ENCODE measurements at places on chromosomes 2 and 18. TPM values are rescaled to one million over a fixed set of nuclear protein-coding genes. Genes with fewer than 3 reads are reported as not detected.

DNA sequence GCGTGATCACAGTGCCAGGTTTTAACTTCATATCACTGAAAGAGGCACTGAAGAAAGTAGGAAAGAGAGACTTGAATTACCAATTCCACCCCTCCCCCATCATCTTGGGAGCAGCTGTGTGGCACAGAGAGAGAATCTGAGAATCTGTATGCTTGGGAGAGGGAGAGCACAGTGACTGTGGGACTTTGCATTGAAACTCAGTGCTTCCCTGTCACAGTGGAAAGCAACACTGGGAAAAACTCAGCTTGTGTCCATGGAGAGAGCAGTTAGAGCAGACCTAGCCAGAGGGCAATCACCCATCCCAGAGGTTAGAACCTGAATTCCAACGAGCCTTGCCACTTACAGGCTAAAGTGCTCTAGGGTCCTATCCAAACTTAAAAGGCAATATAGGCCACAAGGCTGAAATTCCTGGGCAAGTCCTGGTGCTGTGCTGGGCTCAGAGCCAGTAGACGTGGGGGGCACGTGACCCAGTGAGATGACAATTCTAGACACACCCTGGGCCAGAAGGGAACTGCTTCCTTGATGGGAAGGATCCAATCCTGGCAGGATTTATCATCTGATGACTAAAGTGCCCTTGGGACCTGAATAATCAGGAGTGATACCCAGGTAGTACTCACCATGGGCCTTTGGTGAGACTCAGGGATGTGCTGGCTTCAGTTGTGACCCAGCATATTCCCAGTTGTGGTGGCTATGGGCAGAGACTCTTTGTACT, 15.5 kb upstream of the ABCB11 start:
- H3K4me1 ChIP-seq: no peaks in the 10 kb centered on the region
- no peak for DNase-seq
- no peak overlapping the region for H3K27ac ChIP-seq
- H3K27me3 ChIP-seq: no peaks in the 10 kb centered on the region

DNA sequence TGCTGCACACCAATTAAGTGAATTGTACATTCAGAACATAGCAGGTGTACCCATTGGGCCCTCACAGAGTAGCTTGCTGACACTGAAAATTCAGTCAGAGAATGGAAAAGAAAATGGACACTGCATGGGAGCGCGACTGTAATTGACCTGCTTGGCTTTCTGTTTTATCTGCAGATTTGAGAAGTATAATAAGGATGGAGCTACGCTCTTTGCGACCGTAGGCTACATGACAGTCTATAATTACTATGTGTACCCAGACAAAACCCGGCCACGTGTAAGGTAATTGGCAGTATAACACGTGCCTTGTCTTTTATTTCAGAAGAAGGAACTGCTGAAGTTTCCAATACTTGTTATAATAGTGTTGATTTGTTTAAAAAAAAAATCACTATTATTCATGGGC, 33.5 kb upstream of the METAP1D start:
- peaks cover 7% of the 10 kb centered on the region for H3K36me3 ChIP-seq
- DNase-seq: no peak
- no peaks in the 10 kb centered on the region for H3K27me3 ChIP-seq
- no peak overlapping the region for H3K4me3 ChIP-seq
- no peak overlapping the region for H3K27ac ChIP-seq

- DNase-seq: no peak
- H3K36me3 ChIP-seq: no peaks in the 10 kb centered on the region
- H3K4me3 ChIP-seq: no peak overlapping the region
- H3K27ac ChIP-seq: no peak overlapping the region
- peaks cover 2% of the 10 kb centered on the region for H3K27me3 ChIP-seq
Measured at GRCh38 chr2:171206422-171207115, 45.9 kb upstream of the TLK1 start.

DNA sequence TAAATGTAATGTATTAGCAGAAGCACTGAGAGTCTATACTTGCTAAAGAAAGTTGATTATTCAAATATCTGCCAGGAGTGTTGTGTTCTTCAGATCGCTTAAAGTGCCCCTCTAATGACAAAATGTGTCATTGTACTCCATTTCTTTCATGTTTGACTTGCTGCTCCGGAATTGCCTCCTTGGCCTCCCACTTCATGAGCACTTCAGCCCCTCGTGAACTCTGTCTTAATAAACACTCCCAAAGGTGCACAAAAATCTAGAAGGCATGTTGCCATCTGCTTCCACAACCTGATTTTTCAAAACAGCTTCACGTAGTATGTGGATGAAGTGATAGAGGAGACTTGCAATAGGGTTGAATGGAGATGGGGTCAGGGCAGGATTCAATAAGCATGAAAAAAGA, 396.1 kb downstream of the TDRD15 start:
- no peak for DNase-seq
- H3K27me3 ChIP-seq: no peaks in the 10 kb centered on the region
- no peak overlapping the region for H3K4me3 ChIP-seq

DNA sequence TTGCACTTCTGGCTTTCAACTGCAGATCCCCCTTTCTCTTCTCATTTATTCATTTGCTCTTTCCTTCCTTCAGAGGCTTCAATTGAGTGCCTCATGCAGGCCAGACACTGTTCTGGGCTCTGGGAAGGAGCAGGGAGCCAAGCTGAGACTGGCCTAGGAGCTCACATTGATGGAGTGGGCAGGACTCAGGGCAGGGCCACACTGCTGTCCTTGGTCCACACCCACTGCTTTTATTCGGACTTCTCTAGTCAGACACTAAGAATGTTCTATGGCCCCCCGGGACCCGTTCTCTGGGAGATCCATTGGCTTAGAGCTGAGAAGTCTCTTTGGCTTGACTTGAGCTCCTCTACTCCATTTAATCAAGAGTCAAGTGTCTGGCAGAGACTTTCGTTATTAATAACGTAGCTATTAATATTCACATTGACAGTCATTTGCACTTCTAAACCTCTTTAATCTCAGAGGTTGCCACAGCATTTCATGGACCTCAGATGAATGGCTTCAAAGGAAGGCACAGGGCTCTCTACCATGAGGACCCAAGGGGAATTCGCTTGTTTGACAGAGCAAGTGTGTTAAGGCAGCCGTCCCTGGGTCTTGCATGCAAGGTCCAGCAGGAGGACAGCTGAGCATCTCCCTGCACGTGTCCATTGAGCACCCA, 20.1 kb downstream of the SH3RF3 start:
- no peak for DNase-seq
- H3K4me1 ChIP-seq: peaks cover 84% of the 10 kb centered on the region
- no peaks in the 10 kb centered on the region for H3K36me3 ChIP-seq
- no peaks in the 10 kb centered on the region for H3K27me3 ChIP-seq
- H3K27ac ChIP-seq: no peak overlapping the region
- no peak overlapping the region for H3K4me3 ChIP-seq

DNA sequence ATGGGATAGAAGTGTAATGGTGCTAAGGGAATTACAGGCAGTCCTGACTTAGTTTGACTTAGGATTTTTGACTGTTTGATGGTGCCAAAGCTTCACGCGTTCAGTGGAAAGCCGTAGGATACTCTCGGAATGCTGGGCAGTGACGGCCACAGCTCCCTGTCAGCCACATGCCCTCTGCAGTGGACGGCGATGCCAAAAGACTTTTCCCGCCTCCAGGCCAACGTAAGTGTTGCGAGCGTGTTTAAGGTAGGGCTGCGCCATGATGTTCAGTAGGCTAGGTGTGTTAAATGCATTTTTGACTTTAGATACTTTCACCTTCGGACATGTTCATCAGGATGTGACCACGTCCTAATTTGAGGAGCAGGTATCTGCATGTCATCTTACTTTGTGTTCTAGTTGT, 63.4 kb downstream of the DCDC2C start:
- no peak for DNase-seq
- no peaks in the 10 kb centered on the region for H3K4me1 ChIP-seq
- H3K27ac ChIP-seq: no peak overlapping the region
- peaks cover 28% of the 10 kb centered on the region for H3K27me3 ChIP-seq

DNA sequence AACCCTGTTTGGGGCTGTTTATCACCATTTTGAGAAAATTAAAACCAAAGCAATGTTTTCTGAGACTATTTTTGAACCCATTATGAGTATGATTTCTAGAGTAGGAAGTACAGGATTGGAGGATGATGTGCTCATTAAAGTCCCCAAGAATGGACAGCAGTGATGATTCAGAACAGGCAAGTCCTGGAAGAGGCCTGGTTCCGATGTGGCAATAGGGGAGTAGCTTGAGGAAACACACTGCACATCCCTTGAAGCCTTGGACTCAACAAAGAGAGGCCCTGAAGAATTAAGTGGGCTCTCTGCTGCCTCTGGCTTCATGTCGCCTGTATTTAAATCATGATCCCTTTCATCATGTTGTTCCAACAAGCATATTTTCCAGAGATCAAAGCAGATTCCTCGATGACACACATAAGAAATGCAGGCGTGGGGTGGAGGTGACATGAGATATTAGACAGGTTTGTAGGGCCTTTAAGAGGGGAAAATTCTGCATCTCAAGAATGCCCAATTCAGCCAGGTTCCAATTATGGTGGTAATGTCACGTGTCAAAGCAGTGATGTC, 242.2 kb downstream of the FHOD3 start:
- H3K27ac ChIP-seq: no peak overlapping the region
- H3K4me3 ChIP-seq: no peak overlapping the region
- DNase-seq: no peak
- H3K27me3 ChIP-seq: peaks cover 3% of the 10 kb centered on the region
- no peaks in the 10 kb centered on the region for H3K4me1 ChIP-seq
- H3K36me3 ChIP-seq: no peaks in the 10 kb centered on the region

DNA sequence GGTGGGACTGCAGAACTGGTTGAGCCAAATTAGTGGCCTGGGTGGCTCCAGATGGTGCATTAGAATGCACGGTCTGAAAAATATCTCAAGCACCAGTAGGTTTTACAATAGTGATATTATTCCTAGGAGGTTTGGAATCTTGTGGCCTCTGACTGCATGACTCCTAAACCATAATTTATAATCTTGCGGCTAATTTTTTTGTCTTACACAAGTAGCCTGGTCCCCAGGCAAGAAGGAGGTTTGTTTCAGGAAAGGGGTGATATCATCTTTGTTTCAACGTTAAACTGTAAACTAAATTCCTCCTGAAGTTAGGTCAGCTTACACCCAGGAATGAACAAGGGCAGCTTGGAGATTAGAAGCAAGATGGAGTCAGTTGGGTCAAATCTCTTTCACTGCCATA, 98.9 kb upstream of the ARL4C start:
- H3K27ac ChIP-seq: no peak overlapping the region
- peaks cover 10% of the 10 kb centered on the region for H3K4me1 ChIP-seq
- H3K4me3 ChIP-seq: no peak overlapping the region

DNA sequence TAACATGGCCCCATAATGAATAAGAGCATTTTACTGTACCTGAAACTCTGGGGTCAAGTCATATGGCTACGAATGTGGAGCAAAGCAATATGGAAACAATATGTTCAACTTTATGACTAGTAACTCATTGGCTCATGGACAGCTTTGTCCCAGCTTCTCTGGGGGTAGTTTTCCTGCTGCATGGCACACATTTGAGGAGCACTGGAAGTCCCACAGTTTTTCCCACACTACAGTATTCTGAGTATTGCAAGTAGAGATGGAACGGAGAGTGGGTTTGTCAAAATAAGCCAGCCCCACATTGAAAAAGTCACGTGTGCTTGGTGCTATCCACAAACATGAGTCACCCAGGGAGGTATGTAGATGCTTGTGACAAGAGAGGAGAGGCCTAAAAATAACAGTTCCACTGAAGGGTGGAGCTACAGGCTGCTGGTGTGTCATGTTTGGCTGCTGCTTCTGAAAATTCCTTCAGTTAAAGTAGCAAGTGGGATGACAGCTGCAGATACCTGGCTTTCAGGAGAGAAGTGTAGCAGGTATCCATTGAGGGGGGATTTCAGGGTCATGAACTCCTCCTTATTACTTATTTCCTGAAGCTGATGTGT, 48.2 kb upstream of the CTAGE1 start:
- no peak for DNase-seq
- H3K27me3 ChIP-seq: no peaks in the 10 kb centered on the region
- H3K4me1 ChIP-seq: peaks cover 71% of the 10 kb centered on the region
- H3K27ac ChIP-seq: peak overlapping the region; percentile 99

GRCh38 chr2:208565690-208566416, 159.3 kb downstream of the PTH2R start:
- peaks cover 3% of the 10 kb centered on the region for H3K4me1 ChIP-seq
- no peak for DNase-seq
- no peaks in the 10 kb centered on the region for H3K36me3 ChIP-seq
- H3K4me3 ChIP-seq: no peak overlapping the region
- peaks cover 8% of the 10 kb centered on the region for H3K27me3 ChIP-seq

DNA sequence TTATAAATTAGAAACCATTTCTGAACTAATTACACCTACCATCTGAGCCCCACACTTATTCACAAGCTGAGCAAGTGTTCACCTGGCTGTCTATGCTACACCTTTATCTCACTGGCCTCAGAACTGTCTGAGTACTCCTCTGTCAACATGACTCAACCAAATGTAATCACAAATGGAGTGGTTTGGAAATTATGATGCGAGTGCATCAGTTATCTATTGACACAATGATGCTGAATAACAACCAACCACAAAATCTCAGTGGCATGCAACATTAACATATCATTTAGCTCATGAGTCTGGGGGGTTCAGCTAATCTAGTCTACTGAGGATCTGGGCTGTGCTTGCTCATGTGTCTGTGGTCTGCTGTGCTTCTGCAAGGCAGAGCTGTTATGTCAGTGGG, 184.2 kb upstream of the NXPH2 start:
- peaks cover 2% of the 10 kb centered on the region for H3K36me3 ChIP-seq
- peaks cover 4% of the 10 kb centered on the region for H3K4me1 ChIP-seq
- H3K27ac ChIP-seq: no peak overlapping the region
- H3K4me3 ChIP-seq: no peak overlapping the region
- H3K27me3 ChIP-seq: peaks cover 33% of the 10 kb centered on the region

DNA sequence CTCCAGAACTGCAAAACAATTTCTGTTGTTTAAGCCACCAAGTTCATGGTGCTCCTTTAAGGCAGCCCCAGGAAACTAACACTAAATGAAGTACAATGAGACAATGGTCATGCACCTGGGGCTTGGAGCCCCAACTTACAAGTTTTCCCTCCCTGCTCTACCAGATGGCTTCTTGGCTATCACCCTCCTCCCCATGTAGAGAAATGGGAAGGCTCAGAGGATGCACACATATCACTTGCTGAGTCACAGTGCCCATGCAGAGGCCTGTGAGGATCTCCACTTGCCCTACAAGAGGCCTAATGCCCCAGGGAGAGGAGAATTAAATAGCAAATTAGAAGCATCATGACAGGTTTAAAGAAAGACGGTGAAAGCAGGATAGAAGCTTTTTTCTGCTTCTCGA, 270.9 kb downstream of the TTC32 start:
- H3K4me1 ChIP-seq: peaks cover 10% of the 10 kb centered on the region
- no peaks in the 10 kb centered on the region for H3K27me3 ChIP-seq
- DNase-seq: no peak
- no peak overlapping the region for H3K27ac ChIP-seq
- H3K4me3 ChIP-seq: no peak overlapping the region

DNA sequence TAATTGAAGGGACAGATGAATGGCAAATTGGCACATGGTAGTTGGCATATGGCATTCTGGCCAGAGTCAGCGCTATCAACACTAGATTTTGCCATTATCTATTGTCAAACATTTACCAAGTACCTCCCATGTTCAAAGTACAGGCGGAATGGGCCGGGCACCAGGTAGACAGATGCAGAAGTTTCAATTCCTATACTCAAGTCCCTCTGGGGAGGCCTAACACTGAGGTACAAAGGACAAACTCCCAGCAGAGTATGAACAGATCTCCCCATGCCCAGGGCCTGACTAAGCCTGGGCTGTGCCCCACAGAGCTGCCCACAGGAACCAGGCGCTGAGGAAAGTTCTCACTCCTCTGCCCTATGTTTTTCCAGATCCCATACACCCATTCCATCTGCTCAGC, 257.5 kb upstream of the KLHL29 start:
- no peaks in the 10 kb centered on the region for H3K4me1 ChIP-seq
- no peaks in the 10 kb centered on the region for H3K36me3 ChIP-seq
- no peak for DNase-seq
- H3K27ac ChIP-seq: no peak overlapping the region

The CDCA7 gene
- total RNA-seq: 5.9 TPM

The TIA1 gene
- total RNA-seq: 121 TPM

The ACKR3 gene
- 56.6 TPM for total RNA-seq

The ADI1 gene
- 38.0 TPM for total RNA-seq

The INPP5D gene
- total RNA-seq: 0.20 TPM

All from chondrocyte (in vitro differentiated cells).